AG09309 (cell line): ENCODE measurements at places on chromosomes 4 and X.

DNA sequence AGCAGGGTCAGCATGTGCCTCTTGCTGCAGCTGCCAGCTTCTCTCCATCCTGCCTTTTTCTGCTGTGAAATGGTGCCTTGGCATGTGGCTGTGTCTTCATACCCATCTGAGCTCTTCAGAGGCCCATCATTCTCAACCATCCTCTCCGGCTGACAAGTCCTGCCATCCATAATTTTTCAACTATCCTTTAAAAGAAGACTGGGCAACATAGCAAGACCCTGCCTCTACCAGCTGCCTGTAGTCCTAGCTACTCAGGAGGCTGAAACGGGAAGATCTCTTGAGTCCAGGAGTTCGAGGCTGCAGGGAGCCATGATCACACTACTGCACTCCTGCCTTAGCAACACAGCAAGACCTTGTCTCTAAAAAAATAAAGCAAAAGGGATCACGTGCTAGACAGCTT is 64.2 kb upstream of the TTC29 start:
- DNase-seq = no peak

DNA sequence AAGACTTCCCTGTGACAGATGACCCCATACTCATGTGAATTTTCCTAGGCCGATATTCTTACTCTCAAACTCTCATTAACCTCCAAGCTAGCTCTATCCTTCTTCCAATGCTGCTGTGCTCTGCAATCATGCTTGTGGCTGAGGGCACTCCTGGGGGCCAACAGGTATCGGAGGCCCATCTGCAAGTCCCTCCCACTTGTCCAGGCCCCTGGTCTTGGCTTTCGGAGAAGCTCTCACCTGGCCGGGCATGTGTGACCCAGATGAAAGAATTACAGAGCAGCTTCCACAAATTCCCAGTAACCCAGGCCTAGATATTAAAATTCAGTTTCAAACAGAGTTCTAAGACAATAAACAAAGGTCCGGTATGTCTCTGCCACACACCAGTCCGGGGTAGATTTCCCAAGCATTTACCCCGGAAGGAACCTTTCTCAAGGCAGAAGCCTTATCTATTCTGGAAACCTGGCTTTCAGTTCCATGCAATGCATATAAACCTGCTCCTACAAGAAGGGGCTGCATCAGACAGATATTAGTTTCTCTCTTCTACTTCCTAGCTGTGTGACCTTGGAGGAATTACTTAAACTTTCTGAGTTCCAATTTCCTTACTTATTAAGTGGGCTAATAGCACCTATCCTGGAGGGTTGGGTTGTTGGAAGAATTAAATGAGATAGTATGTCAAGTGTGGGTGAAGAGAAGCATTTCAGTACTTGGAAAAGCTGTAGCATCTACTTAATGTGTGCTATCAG is 270.8 kb downstream of the PTTG2 start:
- DNase-seq = no peak

- DNase-seq = no peak
Measured at GRCh38 chr4:38367642-38368174, 296.3 kb upstream of the KLF3 start.

DNA sequence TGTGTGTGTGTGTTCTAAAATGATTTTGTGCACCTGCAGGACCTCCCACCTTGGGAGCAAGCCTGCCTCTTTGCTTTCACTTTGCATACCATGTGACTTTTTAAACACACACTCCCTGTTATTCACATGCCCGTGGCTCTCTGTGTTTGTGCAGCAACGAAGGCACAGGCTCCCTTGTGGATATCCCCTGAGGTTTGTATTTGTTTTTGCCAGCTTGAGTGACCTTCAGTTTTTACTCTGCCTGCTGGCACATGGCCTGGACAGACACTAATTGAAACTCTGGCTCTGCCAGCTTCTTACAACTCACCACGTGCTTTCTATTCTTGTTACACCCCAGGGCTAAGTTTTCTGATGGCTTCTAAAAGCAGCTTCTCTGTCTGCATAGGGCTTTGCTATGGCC is 885.8 kb downstream of the SH3BGRL start:
- DNase-seq = no peak

- DNase-seq = no peak
Measured at GRCh38 chr4:1365271-1366178, 18.5 kb downstream of the UVSSA start.

DNA sequence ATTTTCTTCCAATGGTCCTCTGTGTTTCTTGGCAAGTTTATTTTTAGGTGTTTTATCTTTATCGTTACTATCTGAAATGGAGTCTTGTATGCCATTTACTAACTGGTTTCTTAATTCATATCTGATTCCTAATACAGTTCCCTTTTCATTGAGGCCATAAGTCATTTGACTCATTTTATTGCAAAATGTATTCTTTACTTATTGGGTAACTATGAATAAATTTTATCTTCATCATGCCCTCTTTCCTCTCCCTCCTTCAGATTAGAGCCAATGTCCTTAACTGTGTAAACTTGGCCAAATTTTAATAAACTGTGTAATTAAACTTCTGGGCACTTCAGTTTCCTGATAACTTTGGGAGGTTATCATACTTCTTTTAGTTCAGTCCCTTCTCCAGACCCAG is 19.3 kb upstream of the MSMO1 start:
- no peak for DNase-seq

DNA sequence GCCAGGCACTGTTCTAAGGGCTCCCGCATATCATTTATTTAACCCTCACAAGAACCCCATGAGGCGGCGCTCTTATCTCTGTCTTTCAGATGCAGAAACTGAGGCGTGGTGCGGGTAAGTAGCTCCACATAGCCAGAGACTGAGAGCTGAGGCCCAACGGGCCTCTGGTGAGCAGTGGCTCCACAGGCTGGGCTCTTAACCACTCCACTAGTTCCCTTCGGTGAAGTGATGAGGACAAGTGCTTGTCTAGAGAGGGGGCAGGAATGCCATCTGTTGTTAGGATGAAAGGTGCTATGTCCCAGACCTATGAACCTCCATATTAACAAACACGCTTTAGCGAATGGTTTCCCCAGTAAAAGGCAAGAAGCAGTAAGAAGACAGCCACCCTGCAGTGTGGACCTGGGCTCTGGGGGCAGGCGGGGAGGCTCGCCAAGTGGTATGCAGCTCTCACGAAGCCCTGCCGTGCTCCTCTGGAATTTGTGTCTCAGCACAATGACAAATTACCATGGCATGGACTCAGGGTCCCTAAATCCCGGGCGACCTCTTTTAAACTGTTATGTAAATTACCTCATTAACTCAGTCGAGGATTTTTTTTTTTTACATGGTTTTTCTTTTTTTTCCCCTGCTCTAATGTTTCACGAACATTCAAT is 20.9 kb upstream of the S100G start:
- DNase-seq = no peak

DNA sequence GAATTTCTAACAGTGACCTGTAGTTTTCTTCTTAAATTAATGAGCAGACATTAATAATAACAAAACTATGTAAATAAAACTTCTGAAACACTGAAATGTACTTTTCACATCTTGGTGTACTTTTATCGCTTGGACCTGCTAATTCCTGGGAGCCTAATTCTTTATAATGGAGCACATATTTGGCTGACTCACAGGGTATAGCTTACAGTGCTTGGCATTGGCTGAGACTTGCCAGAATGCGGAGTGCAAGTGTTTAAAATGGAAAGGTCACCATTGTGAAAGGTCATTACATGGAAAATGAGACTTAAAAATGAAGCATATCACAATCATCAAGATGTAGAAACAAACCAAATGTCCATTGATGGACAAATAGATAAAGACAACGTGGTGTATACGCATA is 137.3 kb upstream of the PDLIM3 start:
- no peak for DNase-seq

- no peak for DNase-seq
Measured at GRCh38 chr4:8560265-8561047, 19.7 kb upstream of the GPR78 start.
